ENCODE measurements at places on chromosomes 1 and 21.

DNA sequence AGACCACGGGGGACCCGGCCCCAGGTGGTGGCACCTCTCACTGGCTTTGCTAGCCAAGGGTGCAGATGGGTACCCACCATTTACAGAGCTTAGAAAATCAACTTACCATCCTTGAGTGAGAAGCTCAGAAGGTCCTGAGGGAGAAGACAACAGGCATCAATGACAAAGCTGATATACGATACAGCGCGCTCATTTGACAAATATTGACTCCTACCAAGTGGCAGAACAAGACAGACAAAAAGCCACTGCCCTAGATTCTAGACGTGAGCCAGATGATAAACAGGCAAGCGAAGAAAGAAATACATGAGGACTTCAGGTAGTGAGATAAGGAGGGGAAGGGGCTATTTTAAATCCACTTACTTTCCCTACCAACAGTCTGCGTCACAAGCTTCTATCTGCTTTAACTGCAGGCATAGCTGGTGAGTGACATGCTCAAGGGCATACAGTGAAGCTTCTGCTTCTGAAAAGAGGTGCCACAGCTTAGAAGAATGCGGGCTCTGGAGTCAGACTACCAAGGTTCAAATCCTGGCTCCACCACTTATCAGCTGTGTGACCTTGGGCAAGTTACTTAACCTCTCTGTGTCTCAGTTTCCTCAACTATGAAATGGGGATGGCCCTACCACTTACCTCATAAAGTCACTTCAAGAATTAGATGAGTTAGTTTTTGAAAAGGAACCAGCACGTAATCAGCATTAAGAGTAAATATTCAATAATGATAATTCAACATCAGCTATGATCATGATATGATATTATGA lies 29.1 kb downstream of the TMCO4 start:
- DNase-seq: no peak

DNA sequence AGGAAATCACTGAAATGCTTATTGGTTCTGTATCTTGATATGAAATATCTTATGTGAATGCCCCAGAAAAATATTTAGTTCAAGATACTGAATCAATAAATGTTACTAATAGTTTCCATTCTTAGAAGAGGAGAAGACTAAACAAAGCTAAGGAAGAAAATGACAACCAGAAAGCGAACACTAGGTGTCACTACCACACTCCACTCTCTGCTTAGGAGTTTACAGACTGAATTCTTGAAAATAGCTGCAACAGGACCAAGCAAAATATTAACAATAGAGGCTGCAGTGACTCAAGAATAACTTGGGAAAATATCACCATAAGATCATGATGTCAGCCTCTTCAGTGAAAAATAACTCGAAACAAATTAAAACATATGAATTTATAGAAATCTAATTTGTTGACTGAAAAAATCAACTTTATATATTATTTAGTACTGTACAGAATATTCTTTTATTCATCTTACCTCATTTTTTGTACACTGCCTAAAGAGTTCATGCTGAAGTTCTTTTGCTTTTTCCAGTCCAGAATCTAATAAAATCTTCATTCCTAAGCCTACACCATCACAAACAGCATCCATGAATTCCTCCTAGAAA lies 61.6 kb downstream of the KIF14 start:
- no peak for DNase-seq

GRCh38 chr1:67716800-67717199 lies 31.8 kb downstream of the GADD45A start:
- DNase-seq: no peak

- no peak for DNase-seq
Observed at GRCh38 chr1:193062698-193063463, 3.5 kb downstream of the RO60 start.

GRCh38 chr1:29991815-29992214 lies 731.6 kb downstream of the MATN1 start:
- no peak for DNase-seq

DNA sequence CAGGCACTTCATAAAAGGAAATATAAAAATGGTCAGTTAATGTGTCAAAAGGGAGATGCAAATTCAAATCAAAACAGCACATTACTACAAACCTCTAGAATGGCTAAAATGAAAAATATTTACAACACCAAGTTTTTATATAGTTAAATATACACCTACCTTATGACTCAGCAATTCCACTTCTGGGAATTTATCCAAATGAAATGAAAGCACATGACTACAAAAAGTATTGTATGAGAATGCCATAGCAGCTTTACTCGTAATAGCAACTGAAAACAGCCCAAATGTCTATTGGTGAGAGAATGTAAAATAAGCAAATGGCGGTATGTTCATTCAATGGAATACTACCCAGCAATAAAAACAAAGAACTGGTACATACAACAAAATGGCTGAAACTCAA lies 175.8 kb upstream of the SPAG17 start:
- DNase-seq: no peak

DNA sequence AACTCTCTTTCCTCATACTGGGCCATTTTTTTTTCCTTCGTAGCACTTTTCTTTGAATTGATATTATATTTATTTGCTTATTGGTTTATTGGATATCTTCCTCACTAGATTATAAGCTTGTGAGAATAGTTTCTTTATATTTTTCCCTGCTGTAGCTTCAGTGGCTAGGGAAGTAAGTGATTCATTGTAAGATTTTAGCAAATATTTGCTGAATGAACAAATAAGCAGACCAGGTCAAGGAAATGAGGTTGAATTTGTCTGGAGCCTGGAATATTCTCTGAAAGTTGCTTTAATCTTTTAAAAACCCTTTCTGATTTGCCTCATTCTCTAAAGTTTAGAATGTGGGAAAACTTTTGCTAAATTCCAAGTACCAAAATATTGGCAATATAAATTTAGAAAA lies 80.2 kb downstream of the RABGAP1L start:
- no peak for DNase-seq

DNA sequence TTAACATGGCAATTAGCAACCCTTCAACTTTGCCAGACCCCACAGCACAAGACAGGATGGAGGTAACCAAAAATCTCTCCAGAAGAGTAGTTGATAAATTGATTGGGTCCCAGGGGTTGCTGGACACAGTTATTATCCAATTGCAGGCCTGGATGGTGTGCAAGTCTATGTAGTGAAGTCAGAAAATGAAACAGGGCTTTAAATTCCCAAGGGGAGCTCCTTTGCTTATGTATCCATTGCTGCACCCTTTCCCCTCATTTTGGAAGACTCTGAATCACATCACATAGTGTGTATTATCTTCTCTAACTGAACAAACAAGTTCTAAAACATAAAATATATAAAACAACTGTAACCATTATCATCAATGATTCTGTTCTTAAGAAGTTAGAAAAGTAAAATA lies 550.2 kb downstream of the LMO4 start:
- DNase-seq: no peak

GRCh38 chr1:116738673-116739370 lies 15.4 kb upstream of the CD2 start:
- no peak for DNase-seq

Measured in bone marrow (tissue), 2 donors.